ENCODE measurements at places on chromosomes 4 and X. TPM values are rescaled to one million over a fixed set of nuclear protein-coding genes. Genes with fewer than 3 reads are reported as not detected.

DNA sequence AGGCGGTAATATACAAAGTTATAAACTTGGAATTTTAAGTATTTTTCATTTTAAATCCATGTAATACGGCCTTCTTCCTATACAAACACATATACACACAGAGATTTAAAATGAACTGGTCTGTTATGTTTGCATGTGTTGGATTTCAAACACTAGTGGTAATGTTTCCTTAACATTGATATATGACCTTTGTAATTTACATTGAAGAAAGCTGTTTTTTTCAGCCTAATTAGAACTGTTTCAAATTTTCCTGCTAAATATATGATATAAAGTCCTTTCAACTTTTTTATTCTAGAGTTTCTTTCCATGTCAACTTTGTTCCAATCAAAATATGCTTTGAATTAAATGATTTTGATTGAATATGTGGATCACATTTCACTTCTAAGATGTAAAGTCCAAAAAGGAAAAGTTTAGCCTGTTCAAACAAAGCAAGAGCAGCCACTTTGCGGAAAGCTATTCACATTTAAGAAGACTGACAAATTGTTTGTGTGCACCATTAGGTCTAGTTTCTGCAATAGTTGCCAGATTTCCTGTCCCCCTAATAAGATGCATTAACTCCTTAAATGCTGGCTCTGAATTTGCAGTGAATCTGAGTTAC is 226.0 kb upstream of the MAB21L2 start:
- DNase-seq, result no peak

DNA sequence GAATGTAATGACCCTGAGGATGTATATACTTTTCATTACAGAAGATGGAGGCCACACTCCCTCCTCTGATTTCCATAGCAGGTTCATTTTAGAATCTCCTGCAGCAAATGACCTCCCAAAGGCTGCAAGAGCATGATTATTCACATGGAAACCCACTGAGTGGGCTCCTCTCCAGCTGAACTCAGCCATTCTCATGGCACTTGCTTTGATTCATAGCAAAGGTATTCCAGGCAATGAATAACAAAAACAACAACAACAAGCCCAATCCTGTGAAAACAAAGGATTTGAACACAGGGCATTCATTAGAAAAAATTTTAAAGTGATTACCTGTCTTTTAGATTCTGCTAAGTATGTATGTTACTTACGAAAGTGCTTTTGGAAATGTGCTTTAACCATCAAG is 894.0 kb upstream of the FRG1 start:
- no peak for DNase-seq

DNA sequence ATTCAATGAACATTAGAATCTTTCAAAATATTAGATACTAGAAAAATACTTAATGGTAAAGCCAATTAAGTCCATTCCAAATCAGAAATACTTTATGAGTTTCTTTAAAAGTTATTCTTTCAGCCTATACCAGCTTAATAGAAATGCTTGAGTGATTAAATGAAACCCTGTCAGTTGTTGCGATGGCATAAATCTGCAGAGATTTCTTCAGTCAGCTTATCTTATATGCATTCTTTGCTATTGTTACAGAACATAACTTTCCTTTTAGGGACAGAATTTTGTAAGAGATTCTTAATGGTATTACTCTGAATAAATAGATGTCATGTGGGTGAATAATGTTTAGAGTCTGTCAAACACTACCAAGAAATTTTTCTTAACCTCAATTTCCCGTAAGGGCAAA is 325.0 kb upstream of the HAND2 start:
- no peak for DNase-seq

DNA sequence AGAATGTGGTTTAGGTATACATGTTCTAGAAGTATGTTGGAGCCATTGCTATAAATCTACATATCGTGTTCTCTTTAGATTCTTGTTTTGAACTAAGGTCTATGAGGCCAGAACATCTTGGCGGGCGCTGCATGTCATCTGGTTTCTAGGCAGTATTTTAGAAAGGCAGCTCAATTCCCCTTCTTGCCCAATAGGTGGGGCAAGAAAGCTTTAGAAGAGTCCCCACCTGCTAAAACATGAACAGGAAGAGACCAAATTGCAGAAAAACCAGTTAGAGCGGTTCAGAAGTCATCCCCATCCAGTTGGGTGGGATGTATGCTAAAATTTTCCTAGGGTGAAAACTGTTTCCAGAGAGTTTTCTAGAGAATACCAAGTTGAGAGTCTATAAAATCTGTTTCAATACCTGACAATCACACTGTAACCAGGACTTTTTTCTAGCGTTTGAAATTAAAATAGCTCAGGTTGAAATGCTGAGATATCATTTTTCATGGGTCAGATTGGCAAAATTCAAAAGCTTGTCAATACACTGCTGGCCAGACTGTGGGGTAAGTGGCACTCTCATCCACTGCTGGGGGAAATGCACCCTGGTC is 17.5 kb upstream of the SH3KBP1 start:
- no peak for DNase-seq

DNA sequence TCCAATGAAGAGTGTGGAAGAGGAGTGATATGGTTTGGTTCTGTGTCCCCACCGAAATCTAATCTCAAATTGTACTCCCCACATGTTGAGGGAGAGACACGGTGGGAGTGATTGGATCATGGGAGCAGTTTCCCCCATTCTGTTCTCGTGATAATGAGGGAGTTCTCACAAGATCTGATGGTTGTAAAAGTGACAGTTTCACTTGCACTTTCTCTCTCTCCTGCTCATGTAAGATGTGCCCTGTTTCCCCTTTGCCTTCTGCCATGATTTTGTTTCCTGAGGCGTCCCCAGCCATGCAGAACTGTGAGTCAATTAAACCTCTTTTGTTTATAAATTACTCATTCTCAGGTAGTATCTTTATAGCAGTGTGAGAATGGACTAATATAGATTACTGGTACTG is 39.6 kb downstream of the FAM47C start:
- DNase-seq, result no peak

DNA sequence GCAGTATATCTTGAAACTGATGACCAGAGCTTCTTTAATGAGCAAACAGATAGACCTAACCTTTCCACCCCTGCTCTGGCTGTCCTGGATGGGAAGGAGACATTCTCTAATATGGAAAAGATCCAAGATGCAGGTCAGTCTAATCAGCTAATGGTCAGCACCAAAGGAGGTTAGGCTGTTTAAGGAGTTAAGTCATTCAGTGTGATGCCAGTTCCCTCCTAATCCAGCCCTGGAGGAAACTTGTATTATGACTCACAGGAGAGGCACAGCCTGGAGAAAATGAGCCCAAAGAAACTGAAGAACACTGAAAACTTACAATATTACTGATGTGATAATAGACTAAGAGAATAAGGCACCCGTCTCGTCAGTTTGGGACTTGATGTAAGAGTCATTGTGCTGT is 323.0 kb downstream of the HNRNPD start:
- DNase-seq, result no peak

DNA sequence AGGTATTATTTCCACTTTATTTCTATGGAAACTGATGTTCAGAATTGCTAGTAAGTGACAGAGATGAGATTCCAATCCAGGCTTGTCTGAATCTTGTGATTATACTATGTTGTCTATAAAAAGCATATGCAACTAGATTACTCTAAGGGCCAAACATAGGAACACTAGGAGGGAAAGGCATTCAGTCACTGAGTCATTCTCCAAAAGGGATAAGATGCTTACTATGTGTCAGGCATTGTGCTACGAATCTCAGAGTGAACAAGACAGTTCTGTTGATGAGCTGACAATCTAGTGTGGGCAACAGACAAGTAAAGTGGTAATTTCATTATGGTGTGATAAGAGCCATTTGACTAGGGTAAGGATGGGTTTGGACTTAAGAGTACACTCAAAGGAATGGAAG is 77.2 kb downstream of the RASL11B start:
- no peak for DNase-seq

DNA sequence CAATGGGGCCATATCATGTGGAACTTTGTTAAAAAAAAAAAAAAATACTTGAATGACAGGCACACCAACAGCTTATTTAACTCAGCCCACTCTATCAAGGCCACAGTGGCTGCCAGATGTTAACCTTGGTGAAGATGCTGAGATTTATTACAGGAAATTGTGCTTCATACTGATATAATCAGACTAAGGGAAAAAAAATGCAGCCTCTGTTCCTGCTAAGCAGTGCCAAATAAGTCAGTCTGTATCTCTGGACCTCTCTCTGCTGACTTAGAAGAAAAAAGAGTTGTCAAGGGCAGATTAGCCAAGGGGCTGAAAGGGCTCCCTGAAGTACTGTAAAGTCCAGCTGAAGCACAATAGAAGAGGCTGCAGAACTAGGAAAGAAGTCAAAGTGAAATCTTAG is 677.7 kb upstream of the HTR2C start:
- DNase-seq, result no peak

DNA sequence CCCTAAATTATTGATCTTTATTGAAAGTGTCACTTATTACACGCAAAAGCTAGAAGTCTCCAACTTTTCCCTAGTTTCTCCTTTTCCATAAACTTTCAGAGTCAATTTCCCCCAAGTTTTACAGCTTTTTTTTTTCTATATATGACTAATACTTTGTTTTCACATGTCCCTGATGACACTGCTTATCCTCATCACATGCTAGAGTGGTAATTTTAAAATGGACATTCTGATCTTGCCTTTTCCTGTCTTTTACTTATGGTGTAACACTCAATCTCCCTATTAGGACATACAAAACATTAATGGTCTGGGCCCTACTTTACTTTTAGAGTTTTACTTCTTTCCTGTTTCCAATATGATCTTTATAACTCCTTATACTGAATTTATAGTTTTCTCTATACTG is 112.6 kb downstream of the ANK2 start:
- DNase-seq, result no peak

- peak; percentile 18 for DNase-seq
Observed at GRCh38 chrX:15761564-15762191, 23.6 kb downstream of the CA5B start.

GRCh38 chr4:183322326-183322725 is at the start of gene CLDN24:
TSS of gene CLDN24 (minus strand) at chr4:183322426. CDS start at chr4:183322426, 0 bp downstream.
- DNase-seq, result no peak

DNA sequence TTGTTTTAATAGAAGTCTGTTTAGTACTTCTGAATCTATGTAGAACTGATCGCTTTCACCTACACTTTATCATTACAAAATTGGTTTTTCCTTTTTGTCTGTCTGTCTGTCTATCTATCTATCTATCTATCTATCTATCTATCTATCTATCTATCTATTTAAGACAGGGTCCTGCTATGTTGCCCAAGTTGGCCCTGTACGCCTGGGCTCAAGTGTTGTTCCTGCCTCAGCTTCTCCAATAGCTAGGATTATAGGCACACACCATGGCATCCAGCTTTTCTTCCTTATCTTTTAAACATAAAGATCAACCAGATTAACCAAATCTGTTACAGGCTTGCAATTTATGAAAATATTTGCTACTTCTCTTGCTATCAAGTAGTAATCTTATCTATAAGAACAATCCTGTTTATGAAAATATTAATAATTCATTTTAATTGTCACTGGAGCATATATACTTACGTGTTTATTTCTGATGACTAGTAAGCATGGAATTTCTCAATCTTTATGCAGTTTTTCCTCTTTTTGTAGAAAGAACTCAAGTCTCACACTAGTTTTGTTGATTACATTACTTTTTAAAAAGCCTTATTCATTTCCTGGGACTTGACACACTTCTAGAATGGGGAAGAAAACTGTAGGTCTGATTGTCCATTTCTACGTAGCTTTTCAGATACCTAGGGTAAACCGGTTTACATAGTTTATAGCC is 24.5 kb downstream of the KIAA0232 start:
- no peak for DNase-seq

DNA sequence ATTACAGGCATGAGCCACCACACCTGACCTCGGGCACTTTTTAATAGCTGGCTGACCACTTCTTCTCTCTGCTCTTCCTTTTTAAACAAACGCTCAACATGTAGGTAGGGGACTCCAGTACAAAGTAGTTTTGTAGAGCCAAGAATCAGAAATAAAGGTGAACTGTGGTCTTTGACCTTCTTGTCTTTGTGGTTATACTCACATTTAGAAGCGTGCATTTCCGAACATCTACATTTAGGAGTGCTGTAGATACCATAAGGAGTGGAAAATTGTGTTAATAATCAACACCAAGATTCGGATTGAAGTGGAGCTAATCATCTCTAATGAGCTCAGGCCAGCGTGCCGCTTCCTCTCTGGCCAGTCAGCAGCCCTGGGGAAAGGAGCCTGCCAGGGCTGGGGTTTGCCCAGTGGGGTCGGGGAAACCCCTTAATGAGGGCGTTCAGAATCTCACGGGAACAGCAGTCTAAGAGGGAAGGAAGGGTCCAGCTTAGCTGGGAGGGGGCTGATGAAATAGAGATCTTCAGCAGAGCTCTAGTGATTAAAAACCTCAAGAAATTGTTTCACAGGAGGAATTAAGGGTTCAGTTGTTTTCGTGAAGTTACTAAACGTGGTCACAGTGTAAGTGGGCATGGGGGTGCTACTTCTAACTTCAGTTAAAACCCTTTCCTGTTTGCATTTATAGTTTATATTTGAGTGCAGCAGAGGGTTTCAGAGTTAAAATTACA is 81.2 kb downstream of the GAB1 start:
- no peak for DNase-seq

DNA sequence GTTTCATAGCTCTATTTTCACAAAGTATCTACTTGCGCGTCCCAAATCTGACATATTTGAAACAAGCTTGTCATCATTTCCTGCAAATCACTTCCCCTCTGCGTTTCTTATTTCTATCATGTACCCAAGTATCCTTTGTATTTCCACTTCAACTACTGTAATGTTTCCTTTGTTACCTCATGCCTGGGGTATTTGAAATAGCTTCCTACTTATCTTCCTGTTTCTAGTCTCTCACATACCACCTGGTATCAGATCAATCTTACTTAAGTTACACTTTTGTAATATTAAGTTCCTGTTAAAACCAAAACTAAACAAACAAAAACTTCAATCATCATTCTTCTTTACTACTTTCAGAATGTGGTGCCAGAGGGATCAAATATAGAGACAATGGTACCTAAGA is 93.6 kb upstream of the SMAD1 start:
- no peak for DNase-seq

- DNase-seq, result no peak
Observed at GRCh38 chrX:153537526-153538295, 20.3 kb downstream of the ATP2B3 start.

DNA sequence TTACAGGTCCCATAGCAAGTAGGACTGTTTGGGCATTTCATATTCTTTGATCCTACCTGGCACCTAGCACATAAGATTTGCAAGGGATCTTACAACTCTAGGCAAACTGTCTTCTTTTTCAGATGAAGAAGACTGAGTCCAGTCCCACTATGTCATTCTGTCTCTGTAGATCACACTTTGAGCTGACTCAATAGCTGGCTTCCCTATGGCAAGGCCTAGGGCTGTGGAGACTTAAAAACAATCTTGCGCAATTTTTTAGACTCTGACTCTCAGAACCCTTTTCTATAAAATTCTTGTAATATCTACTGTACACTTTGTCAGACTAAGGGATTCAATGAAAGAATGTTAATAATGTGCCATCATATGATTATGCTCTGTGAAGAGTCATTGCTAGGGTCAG is 26.7 kb downstream of the OTC start:
- DNase-seq, result no peak

UBE2A gene
- polyA plus RNA-seq, result 90.2 TPM

USP46 gene
- polyA plus RNA-seq, result 29.1 TPM

HTRA3 gene
- 7.0 TPM for polyA plus RNA-seq

GAGE12E gene
- not detected for polyA plus RNA-seq

FHL1 gene
- 65.0 TPM for polyA plus RNA-seq

TKTL1 gene
- 0.52 TPM for polyA plus RNA-seq
